ENCODE measurements at places on chromosomes 1 and 21. TPM values are rescaled to one million over a fixed set of nuclear protein-coding genes. Genes with fewer than 3 reads are reported as not detected.

The GRHL3 gene
- not detected for total RNA-seq

The ZYG11A gene
- total RNA-seq: 2.0 TPM

The PIP5K1A gene
- 66.1 TPM for total RNA-seq

The KANK4 gene
- total RNA-seq: not detected

The OR6K6 gene
- total RNA-seq: not detected

The LRRC41 gene
- total RNA-seq: 86.3 TPM

The PIGV gene
- 13.8 TPM for total RNA-seq

The CHIT1 gene
- not detected for total RNA-seq

The NBPF20 gene
- total RNA-seq: 4.2 TPM
